ENCODE measurements at places on chromosomes 7 and 10.

DNA sequence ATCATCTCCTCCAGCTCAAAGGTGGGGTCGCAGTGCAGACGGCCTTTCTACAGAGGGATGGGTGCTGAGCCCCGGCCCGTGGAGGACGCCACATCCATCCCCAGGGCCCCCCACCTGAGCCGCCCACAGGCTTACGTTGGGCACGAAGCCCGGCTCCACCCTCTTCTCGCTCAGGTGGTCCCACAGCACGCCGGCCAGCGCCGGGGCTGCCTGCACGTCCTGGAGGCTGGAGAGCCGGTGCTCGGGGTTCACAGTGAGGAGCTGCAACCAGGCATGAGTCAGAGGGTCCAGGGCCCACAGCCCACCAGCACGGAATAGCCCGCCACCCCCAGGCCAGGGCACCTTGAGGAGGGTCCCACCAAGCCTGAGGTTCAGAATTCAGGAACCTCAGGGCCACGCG is 36.0 kb downstream of the DPYSL4 start:
- DNase-seq, result no peak

- no peak for DNase-seq
These were observed 34.6 kb upstream of the HSPA12A start for GRCh38 chr10:116777006-116777405.

GRCh38 chr7:105853931-105854419 is 22.4 kb downstream of the ATXN7L1 start:
- no peak for DNase-seq

GRCh38 chr10:14326581-14326980 is 4.1 kb downstream of the FRMD4A start:
- no peak for DNase-seq

GRCh38 chr7:98134420-98135228 is 28.0 kb downstream of the LMTK2 start:
- no peak for DNase-seq

- no peak for DNase-seq
These were observed 1.5 kb upstream of the CALHM3 start for GRCh38 chr10:103480521-103480920.

DNA sequence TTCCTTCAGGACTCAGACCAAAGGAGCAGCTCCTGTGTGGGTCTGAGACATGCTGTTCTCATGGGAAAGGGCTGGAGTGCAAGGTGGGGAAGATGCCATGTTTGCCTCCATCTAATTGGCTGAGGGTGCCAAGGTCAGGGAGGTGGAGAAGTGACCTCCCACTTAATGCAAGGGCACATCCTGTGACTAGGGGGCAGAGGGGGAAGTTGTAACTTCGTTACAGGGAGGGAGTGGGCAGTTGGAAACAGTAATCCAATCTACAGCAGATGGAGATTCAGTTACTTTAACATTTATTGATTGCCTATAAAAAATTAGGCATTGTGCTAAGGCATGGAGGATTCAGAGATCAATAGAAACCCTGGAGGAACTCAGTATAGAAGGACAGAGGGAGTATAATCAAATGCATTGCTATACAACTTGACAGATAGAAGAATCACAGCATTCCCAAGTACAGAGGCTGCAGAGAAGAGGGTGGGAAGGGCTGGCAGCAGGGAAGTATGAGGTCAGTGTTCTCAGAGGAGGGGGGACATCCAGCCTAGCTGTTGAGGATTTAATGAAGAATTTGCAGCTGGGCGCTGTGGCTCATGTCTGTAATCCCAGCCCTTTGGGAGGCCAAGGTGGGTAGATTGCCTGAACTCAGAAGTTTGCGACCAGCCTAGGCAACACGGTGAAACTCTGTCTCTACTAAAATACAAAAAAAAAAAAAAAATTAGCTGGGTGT is 75.9 kb downstream of the CCNY start:
- DNase-seq, result no peak

DNA sequence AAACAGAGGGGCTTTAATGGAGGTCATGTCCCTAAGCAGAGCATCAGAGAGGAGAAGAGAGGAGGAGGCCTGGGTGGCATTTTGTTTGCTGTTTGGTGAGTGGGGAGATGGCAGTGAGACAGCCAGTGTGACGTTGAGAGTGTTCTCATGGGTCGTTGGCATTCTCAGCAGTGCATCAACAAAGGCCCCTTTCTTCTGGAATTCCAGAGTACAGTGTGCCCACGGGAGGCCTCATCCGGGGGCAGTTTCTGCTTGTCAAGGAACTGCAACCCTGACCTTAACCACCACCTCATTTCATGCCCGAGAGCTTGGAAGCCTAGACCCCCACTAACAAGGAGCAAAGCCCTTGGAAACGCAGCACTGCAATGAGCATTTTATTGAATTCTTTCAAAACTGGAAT is 92.9 kb downstream of the CELF2 start:
- DNase-seq, result no peak

GRCh38 chr7:132125872-132126595 is 450.2 kb downstream of the PLXNA4 start:
- DNase-seq, result no peak

DNA sequence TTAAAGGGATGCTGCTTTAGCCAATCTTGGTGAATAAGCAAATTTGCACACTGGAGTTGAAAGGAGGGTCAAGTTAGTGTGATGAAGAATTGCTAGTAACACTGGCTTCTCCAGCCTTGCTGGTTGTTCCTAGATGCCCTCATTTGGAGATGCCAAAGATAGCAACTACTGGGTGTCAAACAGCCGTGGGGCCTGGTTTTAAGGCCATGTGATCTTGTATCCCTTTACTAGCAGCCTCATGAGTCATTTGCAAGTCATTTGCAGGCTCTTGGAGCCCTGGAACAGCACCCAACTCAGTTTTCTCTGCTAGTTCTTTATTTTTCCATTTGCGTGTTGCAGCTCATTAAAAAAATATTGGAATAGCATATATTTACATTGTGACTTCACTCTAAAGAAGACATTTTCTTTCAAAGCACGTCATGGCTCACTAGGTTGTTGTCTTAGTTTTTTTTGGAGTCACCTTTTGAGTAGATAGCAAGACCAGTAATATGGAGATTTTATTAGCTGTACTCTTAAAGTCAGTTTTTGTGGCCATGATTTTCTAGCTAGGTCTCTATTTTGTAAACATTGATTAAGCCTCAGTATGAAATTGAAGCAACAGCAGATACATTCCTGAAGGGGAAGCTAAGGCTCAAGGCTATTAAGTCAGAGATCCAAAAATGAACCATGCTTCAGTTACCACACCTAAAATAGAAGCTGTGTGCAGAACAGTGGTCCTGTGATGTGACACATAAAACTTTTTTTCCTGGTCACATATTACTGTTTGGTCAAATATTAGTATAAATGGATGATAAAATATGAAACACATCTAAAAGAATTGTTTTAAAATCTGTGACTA is 1.3 kb downstream of the LSMEM1 start:
- DNase-seq, result no peak

DNA sequence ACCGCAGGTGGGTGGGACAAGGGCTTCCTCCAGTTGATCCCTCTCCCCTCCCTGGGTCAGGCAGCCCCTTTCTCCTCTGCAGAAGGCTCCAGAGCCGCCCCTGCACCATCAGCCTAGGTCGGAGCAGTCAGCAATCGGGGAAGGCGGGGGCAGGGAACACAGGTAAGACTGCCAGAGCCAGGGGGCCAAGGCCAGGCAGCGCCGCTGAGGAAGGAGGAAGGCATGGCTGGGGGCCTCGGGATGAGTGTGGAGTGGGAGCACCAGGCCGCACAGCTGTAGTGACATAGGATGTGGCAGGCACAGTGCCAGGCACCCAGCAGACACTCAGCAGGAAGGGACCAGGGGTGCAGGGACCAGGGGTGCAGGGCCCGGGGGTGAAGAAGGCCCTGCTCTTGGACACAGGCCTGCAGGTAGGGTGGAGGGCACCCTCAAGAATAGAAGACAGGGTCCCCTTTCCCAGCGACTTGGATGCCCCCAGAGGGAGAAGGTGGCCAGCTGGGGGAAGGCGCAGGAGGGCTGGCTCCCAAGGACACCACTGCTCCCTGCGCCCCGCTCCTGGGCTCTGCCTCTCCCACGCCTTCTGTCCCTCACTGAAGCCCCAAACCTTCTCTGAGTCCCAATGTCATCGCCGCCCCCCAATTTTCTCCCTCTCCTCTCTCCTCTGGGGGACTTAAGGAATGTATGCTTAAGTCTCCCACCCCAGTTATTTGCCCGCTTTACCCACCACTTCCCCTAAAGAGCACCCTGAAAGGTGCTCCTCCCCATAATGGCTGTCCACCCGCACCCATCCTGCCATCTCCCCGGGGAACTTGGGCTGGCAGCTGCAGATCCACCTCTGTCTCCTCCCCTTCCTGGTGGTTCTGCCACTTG is 38.5 kb downstream of the CAMK2B start:
- no peak for DNase-seq

DNA sequence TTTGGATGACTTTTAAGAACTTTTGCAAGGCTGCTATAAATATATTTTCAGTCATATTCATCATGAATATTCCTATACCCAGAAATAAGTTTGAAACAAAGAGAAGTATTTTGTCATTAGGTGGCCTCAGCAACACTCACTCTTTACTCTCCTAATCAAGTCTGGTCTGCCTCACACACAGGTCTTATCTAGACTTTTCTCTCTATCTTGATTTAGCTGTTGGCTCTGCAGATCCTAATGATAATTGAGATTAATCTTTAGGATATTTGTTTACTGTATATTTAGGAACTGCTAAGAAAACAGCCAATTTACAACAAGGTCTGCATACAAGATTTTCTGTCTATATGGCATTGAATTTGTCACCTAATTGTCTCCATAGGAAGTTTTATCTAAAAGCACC is 297.6 kb downstream of the PTEN start:
- no peak for DNase-seq

DNA sequence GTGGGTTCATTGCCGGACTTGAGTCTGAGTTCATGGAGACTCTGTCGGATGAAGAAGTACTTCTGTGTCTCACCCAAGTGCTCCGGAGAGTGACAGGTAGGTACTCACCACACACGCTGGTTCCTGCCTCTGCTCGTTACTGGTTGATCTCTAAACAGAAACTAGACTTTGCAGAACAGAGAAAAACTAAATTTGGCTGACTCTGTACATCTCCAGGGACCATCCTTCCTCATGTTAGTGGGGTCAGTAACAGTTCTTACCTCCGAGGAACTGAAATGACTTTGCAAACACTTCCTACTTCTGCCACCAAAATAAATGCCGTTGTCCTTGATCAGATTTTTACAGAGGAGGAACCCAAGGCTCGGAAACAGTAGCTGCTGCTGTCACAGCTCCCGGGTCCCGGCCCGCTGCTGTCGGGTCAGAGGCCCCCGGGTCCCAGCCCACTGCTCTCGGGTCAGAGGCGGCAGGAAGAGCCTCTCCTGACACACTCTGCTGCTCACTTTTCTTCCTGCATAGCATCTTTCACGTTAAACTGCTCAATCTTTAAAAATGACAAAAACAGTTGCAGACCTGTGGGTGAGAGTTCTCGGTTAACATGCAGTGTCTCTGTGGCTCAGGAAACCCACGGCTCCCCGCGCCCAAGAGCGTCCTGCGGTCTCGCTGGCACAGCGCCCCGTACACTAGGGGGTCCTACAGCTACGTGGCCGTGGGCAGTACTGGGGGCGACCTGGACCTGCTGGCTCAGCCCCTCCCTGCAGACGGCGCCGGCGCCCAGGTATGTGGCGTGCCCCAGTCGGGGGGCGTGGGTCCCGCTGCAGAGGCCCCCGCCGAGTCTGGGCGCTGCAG is 4.8 kb upstream of the MTG1 start:
- DNase-seq, result no peak

- DNase-seq, result no peak
These were observed 5.2 kb downstream of the ADAP1 start for GRCh38 chr7:949021-949934.

DNA sequence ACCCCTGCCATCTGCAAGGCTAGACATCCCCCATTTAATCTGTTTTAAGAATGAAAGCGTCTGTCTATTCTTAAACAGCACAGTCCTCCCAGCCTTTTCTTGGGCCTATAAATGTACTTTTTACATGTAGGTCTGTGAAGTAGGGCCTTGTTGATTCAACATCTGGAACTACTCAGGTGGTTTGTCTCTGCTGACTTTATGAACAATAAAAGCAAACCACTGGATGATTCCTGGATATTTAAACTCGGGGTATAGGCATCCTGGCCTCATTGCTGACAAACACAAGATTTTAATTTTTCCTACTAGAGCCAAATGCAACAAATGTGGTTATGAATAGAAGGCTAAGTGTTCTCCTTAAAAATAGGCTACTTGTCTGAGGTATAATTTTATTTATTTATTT is 198.3 kb downstream of the WDR11 start:
- no peak for DNase-seq

- DNase-seq, result no peak
These were observed 248.5 kb downstream of the SFMBT2 start for GRCh38 chr10:7162331-7162730.

GRCh38 chr10:13219685-13220670 is 14.2 kb downstream of the UCMA start:
- no peak for DNase-seq

DNA sequence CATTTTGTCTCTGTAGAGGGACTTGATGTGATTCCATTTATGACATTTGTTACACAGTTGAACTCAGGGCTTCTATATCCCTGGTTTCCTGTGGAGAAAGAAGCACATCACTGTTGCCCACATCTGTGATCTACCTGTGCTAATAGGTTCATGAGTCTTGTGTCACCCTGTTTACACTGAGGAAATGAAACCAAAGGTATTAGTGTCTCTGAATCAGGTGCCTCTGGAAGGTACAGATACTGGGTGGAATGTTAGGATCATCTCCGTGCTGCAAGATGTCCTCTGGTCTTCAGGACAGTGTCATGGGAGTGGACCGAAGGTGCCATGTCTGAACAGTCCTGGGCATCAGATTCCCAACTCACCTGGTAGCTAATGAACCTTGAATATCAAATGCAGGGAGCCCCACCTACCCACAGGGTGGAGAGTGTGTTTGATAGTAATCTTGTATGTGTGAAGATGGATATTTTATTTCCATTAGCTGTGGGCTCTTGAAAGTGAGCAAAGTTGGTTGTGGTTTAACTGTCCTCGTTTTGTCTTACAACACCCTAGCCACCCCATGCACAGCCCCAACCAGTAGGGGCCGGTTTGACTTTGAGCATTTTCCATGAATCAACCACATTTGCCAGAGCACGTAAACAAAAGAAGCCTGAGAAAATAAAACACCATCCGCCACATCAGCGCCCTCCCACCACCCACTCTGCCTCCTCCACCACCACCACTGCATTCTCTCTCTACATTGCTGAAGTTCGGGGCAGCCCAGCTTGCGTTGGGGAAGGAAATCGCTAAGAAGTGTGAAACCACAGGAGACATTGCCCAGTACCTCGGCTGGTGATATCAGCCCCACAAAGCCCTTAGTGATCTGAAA is 40.7 kb downstream of the TARP start:
- peak; percentile 4 for DNase-seq
